Spleen (tissue), 13 donors: ENCODE measurements at places on chromosomes 4 and X. TPM values are rescaled to one million over a fixed set of nuclear protein-coding genes. Genes with fewer than 3 reads are reported as not detected.

GRCh38 chr4:26217481-26217880, 103.3 kb upstream of the RBPJ start:
- peak overlapping the region; percentile 80 for H3K27ac ChIP-seq
- no peaks in the 10 kb centered on the region for H3K27me3 ChIP-seq
- H3K36me3 ChIP-seq: no peaks in the 10 kb centered on the region
- DNase-seq: no peak
- peaks cover 20% of the 10 kb centered on the region for H3K4me1 ChIP-seq
- H3K4me3 ChIP-seq: no peak overlapping the region

GRCh38 chrX:25020905-25021449, 5.2 kb upstream of the ARX start:
- H3K27me3 ChIP-seq: peaks cover 73% of the 10 kb centered on the region
- H3K4me3 ChIP-seq: peak overlapping the region; percentile 9
- no peak for DNase-seq
- peaks cover 9% of the 10 kb centered on the region for H3K4me1 ChIP-seq
- no peaks in the 10 kb centered on the region for H3K36me3 ChIP-seq

DNA sequence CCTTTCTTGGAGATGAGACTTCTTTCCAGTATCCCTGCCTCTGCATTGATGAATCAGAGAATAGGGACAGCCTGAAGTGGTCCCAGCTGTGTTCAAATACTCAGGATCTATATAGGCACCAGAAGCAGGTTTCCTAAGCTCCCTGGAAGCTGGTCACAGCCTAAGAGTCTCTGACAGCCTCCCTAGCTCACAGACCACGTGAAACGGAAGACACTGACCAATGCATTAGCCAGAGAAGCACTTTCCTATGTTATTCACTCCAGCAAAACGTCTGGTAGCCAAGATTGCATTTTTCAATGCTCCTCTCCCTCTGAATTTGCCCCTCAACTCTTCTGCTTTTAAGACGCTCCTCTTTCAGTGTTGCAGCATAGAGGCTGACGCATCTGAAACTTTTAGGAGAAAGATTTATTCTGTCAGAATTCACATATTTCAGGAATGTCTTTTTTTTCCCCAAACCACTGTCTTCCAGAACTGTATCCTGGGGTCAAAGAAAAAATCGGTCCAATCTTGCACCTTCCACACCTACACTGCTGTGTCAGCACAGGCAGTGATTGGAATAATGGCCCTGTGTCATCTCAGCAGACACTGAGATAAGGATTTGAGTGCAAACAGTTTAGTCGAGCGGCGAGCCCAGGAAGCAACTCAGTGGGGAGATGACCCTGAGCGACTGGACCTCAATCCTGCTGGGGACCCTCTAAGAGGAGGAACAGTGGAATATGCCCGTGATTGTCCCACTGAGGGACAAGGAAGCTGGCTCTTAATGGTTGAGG, 109.4 kb downstream of the SMIM20 start:
- H3K27me3 ChIP-seq: no peaks in the 10 kb centered on the region
- H3K27ac ChIP-seq: no peak overlapping the region
- H3K4me1 ChIP-seq: no peaks in the 10 kb centered on the region
- H3K36me3 ChIP-seq: no peaks in the 10 kb centered on the region
- no peak for DNase-seq

DNA sequence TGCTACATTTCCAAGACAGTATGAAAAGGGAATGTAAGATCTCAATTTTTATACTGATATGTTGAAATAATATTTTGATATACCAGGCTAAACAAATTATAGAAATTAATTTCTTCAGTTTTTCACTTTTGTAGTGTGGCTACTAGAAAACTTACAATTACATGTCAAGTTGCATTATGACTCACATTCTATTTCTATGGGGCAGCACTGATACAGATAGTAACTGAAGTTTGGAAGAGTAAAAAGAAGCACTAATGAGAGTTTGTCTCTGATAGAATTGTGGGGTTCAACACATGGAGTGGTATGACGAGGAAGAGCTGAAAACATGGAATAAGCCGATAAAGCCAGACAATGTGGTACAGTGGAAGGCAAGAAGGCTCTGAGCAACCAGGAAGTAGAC, 95.6 kb downstream of the NR3C2 start:
- H3K27ac ChIP-seq: no peak overlapping the region
- no peaks in the 10 kb centered on the region for H3K27me3 ChIP-seq
- no peak overlapping the region for H3K4me3 ChIP-seq
- no peak for DNase-seq
- H3K36me3 ChIP-seq: no peaks in the 10 kb centered on the region
- no peaks in the 10 kb centered on the region for H3K4me1 ChIP-seq

GRCh38 chr4:2417765-2418649, at the start of gene ZFYVE28:
TSS of gene ZFYVE28 (minus strand) at chr4:2418645. CDS start at chr4:2418323, 322 bp downstream.
- DNase-seq: peak; percentile 86
- H3K36me3 ChIP-seq: no peaks in the 10 kb centered on the region
- no peak within 1 kb of the TSS for H3K27ac ChIP-seq
- H3K4me3 ChIP-seq: peak within 1 kb of the TSS; percentile 68

- DNase-seq: no peak
- H3K27me3 ChIP-seq: no peaks in the 10 kb centered on the region
- H3K4me1 ChIP-seq: no peaks in the 10 kb centered on the region
These were observed 11.5 kb upstream of the ADGRG2 start for GRCh38 chrX:19133784-19134183.

DNA sequence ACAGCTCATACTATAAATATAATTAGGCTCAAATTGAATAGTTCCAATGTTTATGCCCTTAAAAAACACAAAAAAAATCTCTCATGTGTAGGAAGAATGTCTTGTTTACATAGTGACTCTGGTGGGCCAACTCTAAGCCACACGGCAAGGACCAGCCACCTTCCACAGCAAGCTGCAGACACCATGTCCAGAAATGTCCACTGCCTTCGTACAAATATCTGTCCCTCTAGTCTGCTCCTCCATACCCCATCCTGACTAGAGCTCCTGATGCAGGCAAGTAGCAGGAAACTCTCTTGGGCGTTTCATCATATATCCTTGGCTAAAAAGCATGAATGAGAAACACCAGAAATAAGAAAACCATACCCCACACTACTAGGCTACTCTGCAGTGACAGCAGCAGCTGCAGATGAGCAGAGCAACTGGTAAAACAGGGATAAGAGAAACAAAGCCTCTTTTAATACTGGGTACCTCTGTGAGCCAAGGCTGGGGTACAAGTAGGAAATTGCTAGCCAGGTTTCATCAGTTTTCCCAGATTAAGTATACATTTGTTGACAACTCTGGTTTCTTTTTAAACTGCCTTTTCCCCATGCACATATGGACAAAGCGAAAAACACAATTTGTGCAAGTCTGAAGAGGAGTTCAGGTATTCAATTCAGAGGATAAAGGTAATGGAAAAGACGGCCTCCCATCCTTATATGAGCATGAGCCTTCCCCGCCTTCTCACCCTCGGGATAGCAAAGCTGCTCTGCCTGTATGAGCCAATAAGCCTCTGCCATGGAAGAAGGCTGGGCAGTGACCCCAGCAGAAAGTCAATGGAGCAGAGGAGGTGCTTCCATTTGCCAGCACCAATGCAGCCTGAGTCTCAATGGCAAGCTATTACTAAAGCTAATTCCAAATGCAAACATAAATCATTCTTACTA, 245.4 kb downstream of the DCLK2 start:
- H3K27ac ChIP-seq: no peak overlapping the region
- H3K27me3 ChIP-seq: no peaks in the 10 kb centered on the region
- DNase-seq: no peak
- H3K4me1 ChIP-seq: no peaks in the 10 kb centered on the region

GRCh38 chr4:178185517-178185916, 743.3 kb upstream of the AGA start:
- H3K36me3 ChIP-seq: no peaks in the 10 kb centered on the region
- no peak overlapping the region for H3K27ac ChIP-seq
- H3K27me3 ChIP-seq: no peaks in the 10 kb centered on the region
- DNase-seq: no peak

The SH3RF1 gene
- 12.5 TPM for total RNA-seq
